ENCODE measurements at places on chromosomes 13 and 19.

DNA sequence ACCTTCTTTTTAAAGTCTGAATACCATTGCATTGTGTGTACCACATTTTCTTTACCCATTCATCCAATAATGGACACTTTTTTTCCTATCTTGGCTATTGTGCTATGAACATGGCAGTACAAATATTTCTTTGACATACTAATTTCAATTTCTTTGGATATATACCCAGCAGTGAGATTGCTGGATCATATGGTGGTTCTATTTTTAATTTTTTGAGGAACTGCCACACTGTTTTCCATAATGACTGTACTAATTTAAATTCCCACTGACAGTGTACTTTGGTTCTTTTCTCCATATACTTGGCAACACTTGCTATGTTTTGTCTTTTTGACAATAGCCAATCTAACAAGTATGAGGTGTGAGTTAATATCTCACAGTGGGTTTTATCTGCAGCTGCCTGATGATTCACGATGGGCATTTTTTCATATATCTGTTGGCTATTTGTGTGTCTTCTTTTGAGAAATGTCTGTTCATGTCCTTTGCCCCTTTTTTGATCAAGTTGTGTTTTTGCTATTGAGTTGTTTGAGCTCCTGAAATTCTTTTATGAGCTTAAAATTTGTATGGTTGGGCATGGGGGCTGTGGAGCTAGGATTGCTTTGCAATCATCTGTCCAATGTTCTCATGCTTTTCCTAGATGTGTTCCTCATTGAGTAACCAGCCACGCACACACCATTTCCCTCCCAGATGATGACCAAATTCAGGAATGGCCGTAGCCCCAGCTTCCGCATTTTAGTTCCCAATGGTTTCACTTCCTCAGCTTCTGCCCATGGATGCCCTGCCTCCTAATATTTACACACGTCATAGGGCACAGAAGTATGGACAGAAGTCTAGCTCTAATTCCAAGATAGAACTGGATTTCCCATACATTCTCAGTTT is 380.0 kb upstream of the SGCG start:
- no peak for DNase-seq

- no peak for DNase-seq
Measured at GRCh38 chr13:92843549-92843948, 383.1 kb upstream of the GPC6 start.

GRCh38 chr19:7830272-7830771 is 304 bp downstream of the EVI5L start:
- DNase-seq: no peak

- DNase-seq: peak; percentile 74
Measured at GRCh38 chr13:60654415-60654814, 257.4 kb downstream of the TDRD3 start.

- no peak for DNase-seq
Measured at GRCh38 chr13:60221581-60221980, 57.9 kb upstream of the DIAPH3 start.

DNA sequence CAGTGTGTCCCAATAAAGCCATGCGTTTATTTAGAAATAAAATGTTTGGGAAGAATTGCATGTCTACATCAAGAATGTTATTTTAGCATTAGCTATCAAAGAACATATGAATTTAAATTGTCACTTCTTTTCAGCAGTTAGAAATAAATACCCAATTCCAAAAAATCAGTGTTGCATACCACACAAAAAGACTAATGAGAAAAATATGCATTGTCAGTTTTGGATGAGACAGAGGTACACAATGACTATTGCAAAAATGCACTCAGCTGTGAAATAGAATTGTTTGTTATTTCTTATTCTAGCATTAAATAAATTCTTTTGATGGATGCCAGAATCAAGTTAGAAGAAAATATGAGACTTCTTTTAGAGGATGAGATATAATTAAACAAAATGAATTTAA is 833.9 kb downstream of the SLITRK1 start:
- DNase-seq: no peak

DNA sequence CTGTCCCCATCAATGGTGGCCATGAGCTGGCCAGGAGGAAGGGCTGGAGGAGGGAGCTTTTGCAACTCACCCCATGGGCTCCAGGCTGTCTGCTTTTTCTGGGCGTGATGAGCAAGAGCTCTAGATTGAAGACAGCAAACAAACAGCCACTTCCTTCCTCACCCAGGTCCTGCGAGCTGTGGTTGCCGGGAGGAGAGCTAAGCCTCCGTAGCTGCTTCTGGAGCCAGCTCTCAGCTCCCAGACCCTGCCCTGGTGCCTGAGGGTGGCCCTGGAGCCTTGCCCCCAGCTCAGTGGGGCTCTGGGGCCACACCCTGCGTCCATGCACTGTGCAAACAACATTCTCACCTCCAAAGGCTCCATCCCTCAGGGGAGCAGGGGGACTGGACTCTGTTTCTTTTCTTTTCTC is 6.2 kb downstream of the MYO1F start:
- DNase-seq: no peak

DNA sequence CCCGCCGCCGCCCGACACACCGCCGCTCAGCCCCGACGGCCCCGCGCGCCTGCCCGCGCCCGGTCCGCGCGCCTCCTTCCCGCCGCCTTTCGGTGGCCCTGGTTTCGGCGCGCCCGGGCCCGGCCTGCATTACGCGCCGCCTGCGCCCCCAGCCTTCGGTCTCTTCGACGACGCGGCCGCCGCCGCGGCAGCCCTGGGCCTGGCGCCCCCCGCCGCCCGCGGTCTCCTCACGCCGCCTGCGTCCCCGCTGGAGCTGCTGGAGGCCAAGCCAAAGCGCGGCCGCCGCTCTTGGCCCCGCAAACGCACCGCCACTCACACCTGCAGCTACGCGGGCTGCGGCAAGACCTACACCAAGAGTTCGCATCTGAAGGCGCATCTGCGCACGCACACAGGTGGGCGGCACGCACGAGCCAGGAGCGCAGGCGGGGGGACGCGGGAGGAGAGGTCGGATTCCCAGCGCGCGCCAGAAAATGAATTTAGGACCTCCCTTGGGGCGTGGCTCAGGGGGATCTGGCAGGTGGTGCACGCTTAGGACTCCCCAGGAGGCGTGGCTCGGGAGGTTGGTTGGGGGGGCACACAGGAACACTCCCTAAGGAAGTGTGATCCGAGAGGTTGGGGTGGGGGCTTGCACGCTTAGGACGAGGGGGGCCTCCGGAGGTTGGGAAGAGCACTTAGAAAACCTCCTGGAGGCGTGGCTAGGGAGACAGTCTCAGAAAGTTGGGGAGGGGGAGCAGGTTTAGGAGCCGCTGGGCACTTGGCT is 1.2 kb downstream of the KLF2 start:
- DNase-seq: peak; percentile 92

All from endodermal cell (in vitro differentiated cells).